NCI-H146 (cell line): ENCODE measurements at places on chromosomes 12 and 14.

- no peak for DNase-seq
Measured at GRCh38 chr14:101878822-101879528, 85.4 kb upstream of the DYNC1H1 start.

GRCh38 chr14:100679707-100680438 is 46.8 kb upstream of the DLK1 start:
- DNase-seq = no peak

GRCh38 chr12:131287938-131288764 is 334.4 kb downstream of the ADGRD1 start:
- DNase-seq = no peak

- no peak for DNase-seq
Measured at GRCh38 chr12:41511247-41511646, 323.1 kb downstream of the PDZRN4 start.

- DNase-seq = no peak
Measured at GRCh38 chr12:44101475-44101874, 265.6 kb downstream of the TMEM117 start.

- no peak for DNase-seq
Measured at GRCh38 chr14:52279408-52279807, 11.9 kb downstream of the PTGDR start.

DNA sequence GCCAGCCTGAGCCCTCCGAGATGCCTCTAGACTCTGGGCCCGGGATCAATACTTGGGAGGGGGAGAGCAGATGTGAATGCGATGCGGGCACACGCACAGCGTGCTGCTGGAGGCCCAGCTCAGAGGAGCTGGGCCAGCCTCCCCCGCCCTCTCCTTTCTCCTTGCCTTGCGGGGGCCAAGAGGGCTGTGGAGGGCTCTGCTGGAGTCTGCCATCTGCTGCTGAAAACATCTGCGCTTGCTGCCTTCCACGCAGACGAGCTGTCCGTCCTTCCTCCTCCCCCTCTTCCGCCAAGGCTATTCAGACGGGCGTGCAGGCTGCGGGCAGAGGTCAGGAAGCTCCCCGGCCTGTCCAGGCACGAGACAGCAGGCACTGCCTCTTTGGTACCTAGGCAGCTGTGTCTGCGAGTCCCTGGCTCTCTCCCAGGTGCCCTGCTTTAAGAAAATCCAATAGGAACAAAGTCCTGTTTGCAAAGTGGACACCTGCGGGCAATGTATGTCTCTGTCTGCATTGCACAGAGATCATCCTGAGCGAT is 75.2 kb downstream of the SPRING1 start:
- peak; percentile 71 for DNase-seq

DNA sequence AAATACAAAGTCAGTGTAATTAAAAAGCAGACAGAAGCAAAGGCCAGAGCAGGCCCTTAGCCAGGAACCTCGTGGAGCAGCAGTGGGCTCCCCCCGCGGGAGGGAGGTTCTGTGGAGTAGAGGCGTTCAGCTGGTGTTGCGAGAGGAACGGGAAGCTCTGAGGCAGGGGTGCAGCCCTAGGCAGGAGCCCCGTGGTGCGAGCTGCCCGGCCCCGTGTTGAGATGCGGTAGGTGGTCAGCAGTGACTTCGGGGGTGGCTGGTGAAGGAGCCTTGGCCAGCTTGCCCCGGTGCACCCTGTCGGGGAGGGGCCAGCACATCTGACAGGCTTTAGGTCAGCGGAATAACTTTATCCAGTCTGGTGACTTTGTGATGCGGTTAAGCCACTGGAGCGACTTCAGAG is 46.2 kb downstream of the SFSWAP start:
- DNase-seq = no peak

GRCh38 chr12:106739318-106739717 is 35.2 kb upstream of the RIC8B start:
- DNase-seq = no peak

GRCh38 chr14:77346495-77346894 is 25.7 kb downstream of the GSTZ1 start:
- no peak for DNase-seq

GRCh38 chr14:46384611-46385010 is 267.0 kb downstream of the RPL10L start:
- no peak for DNase-seq
